ENCODE measurements at places on chromosomes 3 and 15. TPM values are rescaled to one million over a fixed set of nuclear protein-coding genes. Genes with fewer than 3 reads are reported as not detected.

ABI3BP gene
- total RNA-seq = 4.2 TPM

TRIP4 gene
- total RNA-seq = 13.1 TPM

GOLGA6D gene
- total RNA-seq = not detected

OCA2 gene
- under 0.01 TPM for total RNA-seq

CPN2 gene
- not detected for total RNA-seq

GATM gene
- 0.28 TPM for total RNA-seq

DUOXA2 gene
- total RNA-seq = not detected

C3orf85 gene
- total RNA-seq = not detected

GRCh38 chr3:184240384-184241140 lies 8.2 kb downstream of the ALG3 start:
- H3K27me3 ChIP-seq = peaks cover 14% of the 10 kb centered on the region
- peak; percentile 28 for DNase-seq
- H3K27ac ChIP-seq = no peak overlapping the region
- H3K4me3 ChIP-seq = no peak overlapping the region
- H3K36me3 ChIP-seq = peaks cover 31% of the 10 kb centered on the region

DNA sequence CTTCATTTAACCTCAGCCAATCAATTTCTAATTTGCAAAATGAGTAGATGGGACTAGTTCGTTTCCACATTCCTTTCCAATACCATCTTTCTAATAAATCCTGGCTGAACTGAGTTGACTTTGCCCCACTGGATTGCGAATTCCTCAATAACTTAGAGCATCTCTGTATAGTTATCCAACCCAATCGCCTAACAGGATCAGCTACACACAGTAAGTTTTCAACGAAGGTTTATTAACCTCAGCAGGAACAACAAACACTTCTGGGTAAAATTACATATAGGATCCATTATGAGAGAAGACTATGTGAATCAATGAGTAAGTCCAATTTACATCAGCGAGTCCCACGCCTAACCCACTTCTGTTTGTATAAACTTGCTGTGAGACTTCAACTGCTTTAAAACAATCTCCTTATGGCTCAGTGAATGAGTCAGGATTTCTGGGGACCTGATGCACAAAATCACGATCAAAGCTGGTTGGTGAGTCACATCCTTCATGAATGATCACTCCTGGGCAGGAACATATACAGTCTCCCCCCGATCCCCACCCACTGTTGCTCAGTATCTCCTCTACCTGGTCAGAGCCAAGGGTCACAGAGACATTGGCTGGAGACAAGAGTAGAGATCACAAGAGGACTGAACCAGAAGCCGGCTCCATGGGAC lies 142.8 kb downstream of the EDEM1 start:
- H3K27me3 ChIP-seq = no peaks in the 10 kb centered on the region
- H3K4me1 ChIP-seq = no peaks in the 10 kb centered on the region
- no peak overlapping the region for H3K27ac ChIP-seq
- peak; percentile 90 for DNase-seq

- DNase-seq = no peak
- H3K4me3 ChIP-seq = no peak overlapping the region
- H3K4me1 ChIP-seq = peaks cover 2% of the 10 kb centered on the region
- peaks cover 1% of the 10 kb centered on the region for H3K36me3 ChIP-seq
These were observed 37.9 kb downstream of the TJP1 start for GRCh38 chr15:29784413-29784812.

- peaks cover 17% of the 10 kb centered on the region for H3K4me1 ChIP-seq
- DNase-seq = no peak
- H3K27me3 ChIP-seq = no peaks in the 10 kb centered on the region
- no peak overlapping the region for H3K27ac ChIP-seq
- no peaks in the 10 kb centered on the region for H3K36me3 ChIP-seq
These were observed 56.7 kb upstream of the TSC22D2 start for GRCh38 chr3:150351398-150351797.

DNA sequence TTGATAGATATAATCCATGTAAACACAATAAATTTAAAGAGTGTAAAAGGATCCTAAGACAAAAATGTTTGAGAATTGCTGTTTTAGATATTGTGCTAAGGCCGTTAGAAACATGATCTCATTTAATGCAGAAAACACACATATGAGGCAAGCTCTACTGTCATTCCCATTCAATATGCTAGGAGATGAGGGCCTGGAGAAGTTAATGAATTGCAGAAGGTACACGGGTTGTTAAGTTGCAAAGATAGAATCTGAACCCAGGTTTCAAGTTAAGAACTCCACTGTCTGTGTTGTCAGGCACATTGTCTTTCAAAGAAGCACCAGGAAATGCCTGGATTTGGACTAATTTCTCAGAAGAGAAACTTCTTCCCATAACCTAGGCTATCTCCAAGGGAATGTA lies 65.1 kb upstream of the SAMMSON start:
- H3K36me3 ChIP-seq = peaks cover 7% of the 10 kb centered on the region
- peaks cover 9% of the 10 kb centered on the region for H3K4me1 ChIP-seq
- no peak overlapping the region for H3K4me3 ChIP-seq

DNA sequence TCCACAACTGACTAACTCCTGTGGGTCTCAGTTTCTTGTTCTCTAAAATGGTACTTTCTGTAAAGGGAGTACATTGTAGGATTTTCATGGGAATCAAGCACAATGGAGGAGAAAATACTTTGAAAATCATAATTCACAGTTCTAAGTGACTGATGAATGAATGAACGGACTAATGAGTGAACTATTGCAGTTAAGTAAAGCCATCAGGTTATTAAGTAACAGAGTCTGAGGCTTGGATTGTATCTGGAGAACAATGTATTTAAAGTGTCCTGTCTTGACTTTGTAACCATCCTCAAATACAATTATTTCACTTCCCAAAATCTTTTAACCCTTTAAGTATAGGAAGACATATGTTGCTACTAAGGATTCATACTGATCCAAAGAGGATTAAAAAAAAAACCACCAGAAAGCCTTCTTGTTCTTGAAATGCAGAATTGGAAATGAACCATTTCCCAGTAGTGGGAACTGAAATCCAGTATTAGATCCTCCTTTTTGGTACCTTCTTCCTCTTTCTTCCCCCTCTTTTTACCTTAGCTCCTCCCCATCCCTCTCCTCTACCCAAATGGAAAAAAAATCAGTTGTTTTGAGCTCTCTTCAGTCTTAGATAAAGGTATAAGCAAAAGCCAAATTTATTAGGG lies 13.2 kb upstream of the BCL6 start:
- H3K27ac ChIP-seq = no peak overlapping the region
- H3K4me3 ChIP-seq = no peak overlapping the region
- no peaks in the 10 kb centered on the region for H3K36me3 ChIP-seq
- peaks cover 6% of the 10 kb centered on the region for H3K4me1 ChIP-seq
- no peak for DNase-seq

- no peak for DNase-seq
- no peak overlapping the region for H3K27ac ChIP-seq
- no peak overlapping the region for H3K4me3 ChIP-seq
- no peaks in the 10 kb centered on the region for H3K4me1 ChIP-seq
These were observed 282.9 kb downstream of the AGBL1 start for GRCh38 chr15:86362555-86362954.

DNA sequence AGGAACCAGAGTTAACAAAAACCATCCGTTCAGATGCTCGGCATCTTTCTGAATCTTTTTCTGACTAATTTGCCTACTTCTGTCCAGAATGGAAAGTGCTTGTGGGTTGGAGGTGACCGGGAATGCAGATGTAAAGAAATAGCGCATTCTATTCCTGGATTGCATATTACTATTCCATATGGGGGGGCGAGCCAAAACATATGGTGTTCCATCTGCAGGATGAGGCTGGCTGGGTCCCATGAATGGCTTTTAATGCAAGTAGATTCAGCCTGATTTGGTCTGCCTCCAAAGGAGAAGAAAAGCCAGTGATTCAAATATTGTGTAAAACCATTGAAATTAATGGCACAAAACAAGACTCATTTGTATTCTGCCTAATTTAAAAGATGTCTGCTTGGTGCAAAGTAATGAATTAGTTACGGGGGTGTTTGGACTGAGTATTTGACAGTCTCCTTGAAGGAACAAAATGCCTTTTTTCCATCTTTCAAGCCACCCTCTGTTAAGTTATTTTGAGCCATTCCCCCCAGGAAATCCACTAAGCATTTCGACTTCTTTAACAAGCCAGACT lies 99.0 kb downstream of the ST8SIA2 start:
- H3K27ac ChIP-seq = no peak overlapping the region
- no peaks in the 10 kb centered on the region for H3K4me1 ChIP-seq
- H3K4me3 ChIP-seq = no peak overlapping the region
- no peaks in the 10 kb centered on the region for H3K36me3 ChIP-seq

- DNase-seq = no peak
- no peaks in the 10 kb centered on the region for H3K4me1 ChIP-seq
- H3K27me3 ChIP-seq = peaks cover 44% of the 10 kb centered on the region
- no peak overlapping the region for H3K27ac ChIP-seq
- H3K36me3 ChIP-seq = no peaks in the 10 kb centered on the region
- no peak overlapping the region for H3K4me3 ChIP-seq
These were observed 64.6 kb downstream of the CPN2 start for GRCh38 chr3:194286375-194287146.

DNA sequence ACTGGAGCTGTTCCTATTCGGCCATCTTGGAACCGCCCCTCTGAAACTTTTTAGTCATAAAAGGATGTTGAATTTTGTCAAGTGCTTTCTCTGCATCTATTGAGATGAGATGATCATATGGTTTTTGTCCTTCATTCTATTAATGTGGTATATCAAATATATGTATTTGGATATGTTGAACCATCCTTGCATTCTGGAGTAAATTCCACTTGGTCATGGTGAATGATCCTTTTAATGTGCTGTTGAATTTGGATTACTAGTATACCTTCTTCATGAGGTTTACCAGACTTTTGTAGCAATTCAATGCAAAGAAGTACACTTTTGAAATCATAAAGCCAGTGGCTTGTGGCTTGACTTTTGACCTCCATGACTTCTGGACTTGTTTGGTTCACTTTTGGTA lies 33.4 kb upstream of the XRN1 start:
- H3K4me1 ChIP-seq = no peaks in the 10 kb centered on the region
- DNase-seq = no peak
- H3K27me3 ChIP-seq = no peaks in the 10 kb centered on the region

DNA sequence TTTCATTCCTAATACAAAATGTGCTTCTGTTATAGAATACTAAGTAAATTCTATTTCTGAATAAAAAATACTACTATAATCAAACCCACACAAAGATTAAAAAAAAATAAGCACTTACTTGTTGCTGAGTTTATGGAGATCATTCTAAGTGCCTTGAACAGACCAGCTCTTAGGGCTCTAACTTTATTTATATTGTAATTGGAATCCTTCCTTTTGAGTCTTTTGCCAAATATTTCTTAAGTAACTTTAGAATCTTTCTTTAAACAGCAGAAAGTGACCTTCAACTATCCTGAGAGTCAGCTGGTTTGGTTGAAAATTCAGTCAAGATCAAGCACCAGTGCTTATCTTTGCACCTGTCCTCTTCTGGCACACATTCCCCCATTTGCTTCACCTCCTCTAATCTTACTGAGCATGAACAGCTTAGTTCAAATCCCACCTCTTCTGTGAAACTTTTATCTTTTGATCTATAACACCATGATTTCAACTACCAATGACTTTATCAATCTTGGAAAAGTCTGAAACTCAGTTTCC lies 149.3 kb downstream of the VPS13C start:
- no peaks in the 10 kb centered on the region for H3K4me1 ChIP-seq
- DNase-seq = peak; percentile 56
- H3K36me3 ChIP-seq = peaks cover 9% of the 10 kb centered on the region
- no peaks in the 10 kb centered on the region for H3K27me3 ChIP-seq
- H3K4me3 ChIP-seq = no peak overlapping the region

GRCh38 chr3:110859993-110860392 lies 211.6 kb upstream of the NECTIN3 start:
- H3K27me3 ChIP-seq = no peaks in the 10 kb centered on the region
- no peak for DNase-seq
- H3K27ac ChIP-seq = no peak overlapping the region
- no peaks in the 10 kb centered on the region for H3K36me3 ChIP-seq
- H3K4me3 ChIP-seq = no peak overlapping the region

GRCh38 chr3:81658322-81658997 lies 103.0 kb downstream of the GBE1 start:
- no peaks in the 10 kb centered on the region for H3K27me3 ChIP-seq
- DNase-seq = no peak
- H3K4me3 ChIP-seq = no peak overlapping the region
- no peak overlapping the region for H3K27ac ChIP-seq
- H3K36me3 ChIP-seq = no peaks in the 10 kb centered on the region

DNA sequence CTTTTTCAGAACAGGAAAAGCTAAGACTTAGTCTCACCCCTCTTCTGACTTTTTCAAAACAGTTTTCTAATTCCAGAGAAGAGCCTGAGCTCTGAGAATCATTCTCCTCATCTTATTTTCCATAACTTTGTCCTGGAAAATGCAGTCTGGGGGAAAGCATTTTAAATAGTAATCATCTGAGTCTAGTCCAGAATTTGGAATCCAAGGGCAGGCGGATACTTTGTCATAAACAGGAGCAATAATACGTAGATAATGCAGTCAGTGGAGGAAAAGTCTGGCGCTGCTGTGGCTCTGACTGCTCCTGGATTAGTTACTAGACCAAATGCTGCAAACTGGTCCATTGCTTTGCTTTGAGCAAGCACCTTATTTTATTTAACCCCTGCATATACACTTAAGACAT lies 285.0 kb downstream of the THSD4 start:
- H3K4me3 ChIP-seq = no peak overlapping the region
- H3K36me3 ChIP-seq = 0 out of 2 replicates have a peak, but pooled peaks cover 1% of the 10 kb centered on the region
- H3K27me3 ChIP-seq = no peaks in the 10 kb centered on the region
- H3K27ac ChIP-seq = no peak overlapping the region

DNA sequence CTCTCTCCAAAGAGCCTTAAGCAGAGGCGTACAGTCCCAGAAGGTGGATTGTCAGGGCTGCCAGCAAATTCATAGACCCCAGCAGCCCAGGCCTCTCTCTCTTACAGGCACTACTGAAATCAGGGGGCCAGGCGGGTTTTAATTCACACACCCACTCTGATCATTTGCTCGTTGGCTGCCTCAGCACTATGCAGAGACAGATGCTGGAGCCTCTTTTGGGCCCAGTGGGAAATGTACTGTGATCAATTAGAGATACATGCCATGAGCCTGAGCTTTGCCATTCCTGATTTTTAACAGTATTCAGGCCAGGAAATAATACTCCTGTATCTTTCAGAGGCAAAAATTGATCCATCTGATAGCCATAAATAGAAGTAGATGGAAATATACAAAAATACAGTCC lies 53.0 kb downstream of the CMTM6 start:
- DNase-seq = no peak
- H3K36me3 ChIP-seq = no peaks in the 10 kb centered on the region
- H3K27me3 ChIP-seq = no peaks in the 10 kb centered on the region
- no peak overlapping the region for H3K4me3 ChIP-seq
- no peak overlapping the region for H3K27ac ChIP-seq

Data from IMR-90 (cell line).